ENCODE measurements at places on chromosomes 12 and 14.

DNA sequence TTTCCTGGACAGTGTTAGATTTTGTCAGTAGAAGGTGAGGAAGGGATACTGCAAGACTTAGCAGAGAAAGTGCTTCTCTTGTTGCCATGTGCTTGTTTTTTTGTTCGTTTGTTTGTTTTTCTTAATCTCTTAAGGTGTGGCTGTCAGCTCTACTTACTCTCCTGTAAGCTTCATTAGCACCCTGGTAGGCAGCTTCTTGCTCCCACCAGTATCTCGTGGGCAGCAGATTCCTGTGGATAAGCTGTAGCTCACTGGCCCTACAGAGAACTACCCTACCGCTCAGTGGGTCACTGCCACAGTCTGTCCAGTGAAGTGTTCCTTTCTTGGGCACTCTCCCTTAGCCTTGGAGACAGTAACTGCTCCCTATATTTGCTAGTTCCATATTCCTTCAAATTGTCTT, 30.1 kb downstream of the VRK1 start:
- no peak for DNase-seq

GRCh38 chr12:10197879-10198278, 14.8 kb upstream of the GABARAPL1 start:
- DNase-seq = no peak

DNA sequence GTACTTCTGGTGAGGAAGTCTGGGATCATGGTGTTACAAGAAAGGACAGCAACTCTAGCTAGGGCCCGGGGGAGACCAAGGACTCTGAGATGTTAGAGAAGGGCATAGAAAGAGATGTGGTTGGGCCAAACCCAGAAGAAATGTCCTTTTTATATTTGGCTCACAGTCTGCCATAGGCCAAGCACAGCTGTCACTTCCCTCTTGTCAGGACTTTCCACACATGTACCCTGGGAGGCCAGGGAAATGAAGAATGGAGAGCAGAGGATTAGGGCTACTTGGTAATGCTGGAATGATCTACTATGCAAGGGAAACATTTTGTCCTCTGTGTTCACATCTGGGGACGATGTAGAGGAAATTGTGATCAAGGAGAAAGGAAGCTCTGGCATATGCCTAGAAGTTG, 9.2 kb downstream of the MYO1A start:
- no peak for DNase-seq

DNA sequence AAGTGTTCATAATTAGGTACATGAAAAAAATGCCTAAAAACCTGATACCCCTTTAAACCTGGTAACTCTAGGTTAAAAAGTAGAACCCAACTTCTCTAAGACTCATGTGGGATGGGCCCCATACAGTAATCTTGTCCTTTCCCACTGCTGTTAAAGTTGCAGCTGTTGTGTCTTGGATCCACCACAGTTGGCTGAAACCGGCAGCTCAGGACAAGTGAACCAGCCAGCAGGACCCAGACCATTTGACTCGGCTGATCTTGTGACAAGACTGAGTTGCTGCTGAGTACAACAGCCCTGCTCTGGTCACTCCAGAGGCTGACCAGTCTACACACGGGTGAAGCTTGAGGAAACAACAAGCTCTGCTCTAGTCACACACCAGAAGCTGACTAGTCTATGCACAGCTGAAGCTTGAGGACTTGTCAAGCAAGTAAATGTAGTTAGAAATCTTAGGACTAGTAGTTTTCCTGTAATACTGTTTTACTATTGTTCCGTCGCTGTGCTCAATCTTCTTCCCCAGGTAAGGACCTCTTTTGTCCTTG, 60.6 kb downstream of the DHRS2 start:
- DNase-seq = no peak

- DNase-seq = no peak
Measured at GRCh38 chr12:41293461-41293860, 105.3 kb downstream of the PDZRN4 start.

GRCh38 chr12:110718222-110718908, 24.3 kb downstream of the PPP1CC start:
- no peak for DNase-seq

DNA sequence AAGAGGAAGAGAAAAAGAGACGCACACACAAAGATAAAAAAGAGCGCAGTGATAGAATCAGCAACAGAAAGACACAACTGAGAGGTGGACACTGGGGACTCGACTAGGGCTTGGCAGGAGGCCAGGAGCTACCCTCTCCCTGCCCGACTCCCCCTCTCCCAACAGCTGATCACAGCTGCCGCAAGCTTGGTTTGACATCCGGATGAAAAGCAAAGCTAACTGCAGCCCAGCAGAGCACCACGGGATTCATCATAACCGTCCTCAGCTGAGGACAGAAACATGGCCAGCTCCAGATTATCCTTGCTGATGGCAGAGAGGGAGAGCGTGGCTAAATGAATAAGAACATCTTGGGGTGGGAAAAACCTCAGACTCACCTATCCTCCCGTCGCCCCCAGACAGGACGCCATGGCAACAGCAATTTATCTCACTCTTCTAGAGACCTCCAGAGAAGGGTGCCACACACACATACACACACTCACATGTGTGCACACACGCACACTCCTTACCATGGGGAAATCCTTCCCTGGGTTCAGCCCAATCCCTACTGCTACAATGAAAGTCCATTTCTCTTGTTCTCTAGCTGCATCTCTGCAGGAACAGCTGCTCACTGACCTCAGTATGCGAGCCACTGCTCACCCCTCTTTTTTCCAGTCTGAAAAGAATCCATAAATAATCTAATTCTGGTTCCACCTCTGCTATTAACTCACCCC, 135.3 kb downstream of the NTF3 start:
- no peak for DNase-seq

DNA sequence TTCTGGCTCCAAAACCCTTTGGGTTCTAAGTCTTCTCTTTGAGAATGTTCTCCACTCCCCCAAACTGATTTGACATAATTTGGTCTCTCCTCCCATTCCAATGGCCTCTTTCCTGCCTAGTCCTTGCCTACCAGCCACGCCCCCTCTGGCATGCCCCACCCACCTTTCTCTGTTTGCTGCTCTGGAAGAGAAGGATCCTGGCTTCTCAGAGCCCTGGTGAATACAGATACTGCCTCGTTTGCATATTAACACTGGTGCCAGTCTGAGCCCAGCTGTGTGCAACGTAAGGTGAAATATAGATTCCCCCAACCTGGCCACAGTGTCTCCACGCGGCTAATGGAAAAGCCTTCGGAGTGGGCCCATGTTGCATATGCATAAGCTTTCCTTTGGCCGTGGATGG, 79.7 kb downstream of the PAPOLA start:
- no peak for DNase-seq
